T1000 (cell line): ENCODE measurements at places on chromosomes 5 and 9.

GRCh38 chr5:51582871-51583394 is 199.7 kb downstream of the ISL1 start:
- no peak for DNase-seq

DNA sequence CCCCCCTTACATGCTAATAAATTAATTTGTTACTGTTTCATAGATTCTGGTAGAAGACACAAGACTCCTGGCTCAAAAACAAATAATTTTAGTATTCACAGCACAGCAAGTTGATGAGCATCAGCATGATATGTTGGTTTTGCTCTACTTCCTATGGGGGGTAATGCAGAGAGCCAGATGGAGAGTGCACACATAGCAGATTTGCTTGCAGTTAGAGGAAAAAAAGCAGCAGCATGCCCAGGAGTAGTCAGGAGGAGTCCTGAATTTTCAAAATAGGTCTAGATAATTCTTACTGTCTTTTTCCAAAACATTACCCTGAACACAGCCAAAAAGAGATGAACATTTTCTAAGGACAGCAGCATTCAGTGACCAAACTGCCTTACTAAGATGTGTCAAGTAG is 261.3 kb downstream of the COX7C start:
- no peak for DNase-seq

- DNase-seq: no peak
Observed at GRCh38 chr9:124035001-124035650, 23.6 kb downstream of the LHX2 start.

- DNase-seq: no peak
Observed at GRCh38 chr9:5720151-5720550, 91.2 kb downstream of the RIC1 start.

GRCh38 chr5:160221082-160221481 is 8.2 kb upstream of the FABP6 start:
- no peak for DNase-seq

GRCh38 chr9:75532233-75533050 is 358.0 kb upstream of the PCSK5 start:
- no peak for DNase-seq

DNA sequence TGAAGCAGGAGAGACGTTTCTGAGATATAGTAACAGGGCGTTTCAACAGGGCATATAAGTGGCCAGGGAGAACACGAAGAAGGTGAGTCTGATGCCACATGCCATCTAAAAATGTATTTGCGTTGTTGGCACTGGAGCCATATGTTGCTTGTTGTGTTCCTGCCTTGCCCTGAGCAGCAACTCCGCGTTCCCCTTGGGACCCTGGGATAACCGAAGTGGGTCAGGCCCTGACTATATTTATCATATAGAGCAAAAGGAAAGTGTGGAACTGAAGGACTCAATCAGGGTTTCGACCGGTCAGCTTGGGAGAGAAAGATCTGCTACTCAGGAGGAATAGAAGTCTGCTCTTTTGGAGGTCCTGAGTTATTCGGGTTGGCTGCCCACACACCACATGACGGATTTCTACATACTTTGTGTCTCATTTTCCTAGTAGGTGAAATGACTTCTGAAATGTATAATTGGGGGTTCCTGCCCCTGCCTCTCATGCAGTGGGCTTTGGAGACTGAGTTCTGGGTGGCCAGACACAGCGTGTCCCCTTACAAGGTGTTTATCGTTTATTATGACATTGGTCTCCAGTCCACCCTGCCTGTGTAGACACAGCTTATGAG is 3.0 kb downstream of the STC2 start:
- DNase-seq: no peak
